ENCODE measurements at places on chromosomes 3 and 15.
A peak's percentile ranks its signal among the peaks of the same experiment; 100 is the strongest.

DNA sequence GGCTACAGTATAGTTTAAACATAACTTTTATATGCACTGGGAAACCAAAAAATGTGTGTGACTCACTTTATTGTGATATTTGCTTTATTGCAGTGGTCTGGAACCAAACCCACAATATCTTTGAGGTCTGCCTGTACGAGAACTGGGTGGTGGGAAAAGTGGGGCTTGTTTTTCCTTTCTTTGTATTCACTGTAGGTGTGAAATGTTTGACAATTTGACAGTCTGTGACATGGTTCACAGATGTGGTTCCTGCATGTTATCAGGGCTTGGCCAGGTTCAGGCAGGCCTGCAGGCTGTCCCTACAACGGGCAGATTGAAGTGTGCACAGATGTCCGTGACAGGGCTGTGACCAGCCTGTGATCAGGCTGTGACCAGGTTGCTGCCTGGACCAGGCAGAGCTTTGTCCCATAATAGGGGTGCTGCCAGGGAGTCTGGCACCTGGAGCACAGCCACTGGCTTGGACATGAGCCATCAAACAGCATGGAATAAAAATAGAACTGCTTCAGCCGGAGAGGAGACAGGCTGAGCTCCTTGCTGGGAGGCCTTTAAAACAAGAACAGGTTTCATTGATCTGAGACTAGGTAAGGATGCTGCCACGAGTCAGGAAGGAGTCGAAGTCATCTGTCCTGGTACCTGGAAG is 61.0 kb downstream of the KLF13 start:
- DNase-seq: no peak

- no peak for DNase-seq
Observed at GRCh38 chr3:146705225-146705624, 100.1 kb upstream of the PLSCR5 start.

DNA sequence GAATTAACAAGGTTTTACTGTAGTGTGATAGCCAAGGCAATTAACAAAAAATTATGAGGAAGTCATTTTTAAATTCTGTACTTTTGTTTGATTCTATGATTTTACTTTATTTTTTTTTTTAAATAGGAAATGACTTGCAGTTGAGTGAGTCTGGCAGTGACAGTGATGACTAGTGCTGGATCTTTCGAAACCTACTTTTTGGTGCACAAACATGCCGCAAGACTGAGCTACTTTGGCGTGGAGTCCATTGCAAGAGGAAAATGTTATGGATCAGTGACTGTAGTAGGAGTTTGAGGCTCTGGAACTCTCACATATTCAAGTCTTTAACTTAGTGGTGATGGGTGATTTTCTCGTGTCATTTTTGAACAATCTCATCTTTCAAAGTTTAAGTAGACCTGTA is 11.6 kb downstream of the EAF1 start:
- no peak for DNase-seq

DNA sequence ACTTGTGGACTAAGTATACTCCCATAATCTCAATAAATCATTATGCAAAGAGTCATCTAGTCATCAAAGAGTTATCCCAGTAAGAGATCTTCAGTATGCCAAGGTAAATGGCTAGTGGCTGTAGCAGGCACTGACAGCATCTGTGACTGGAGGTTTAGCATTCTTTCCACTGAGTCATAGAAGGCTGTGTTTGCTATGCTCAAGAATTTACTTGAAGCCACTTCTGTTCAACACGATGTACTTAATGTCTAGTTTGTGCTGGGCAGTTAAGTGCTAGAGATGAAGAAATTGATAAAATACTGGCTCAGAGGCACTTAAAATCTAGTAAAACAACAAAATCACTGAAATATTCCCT is 13.0 kb downstream of the ZBED2 start:
- DNase-seq: peak; percentile 55

DNA sequence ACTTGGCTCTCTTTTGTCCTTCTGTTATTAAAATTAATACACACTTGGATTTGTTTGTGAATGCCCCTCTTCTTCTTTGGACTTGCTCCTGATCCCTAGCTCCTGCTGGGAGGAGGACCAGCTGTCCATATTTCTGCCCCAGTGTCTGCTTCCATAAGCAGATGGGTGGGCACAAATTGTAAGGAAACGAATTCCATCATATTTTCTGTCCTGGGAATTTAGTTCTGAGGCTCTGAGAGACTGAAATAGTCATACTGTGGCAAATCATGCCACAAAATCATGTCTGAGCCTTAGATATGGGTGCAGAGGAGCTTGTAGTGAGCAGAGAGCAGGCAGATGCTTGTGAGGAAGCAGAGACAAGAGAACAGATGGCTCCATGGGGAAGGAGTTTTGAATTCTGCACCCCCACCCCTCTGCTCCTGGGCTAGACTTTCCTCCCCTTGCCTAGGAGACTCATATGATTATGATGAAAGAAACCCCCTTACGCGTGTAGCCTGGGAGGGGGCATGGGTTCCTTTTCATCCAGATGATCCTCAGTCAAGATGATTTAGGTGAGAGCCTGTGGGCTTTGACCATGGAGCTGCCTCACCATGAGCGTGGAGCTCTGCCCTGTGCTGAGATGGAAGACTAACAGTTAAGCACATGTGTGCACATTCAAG is 50.6 kb downstream of the SV2B start:
- DNase-seq: no peak

- DNase-seq: no peak
Observed at GRCh38 chr3:64974401-64974800, 286.6 kb upstream of the ADAMTS9 start.

DNA sequence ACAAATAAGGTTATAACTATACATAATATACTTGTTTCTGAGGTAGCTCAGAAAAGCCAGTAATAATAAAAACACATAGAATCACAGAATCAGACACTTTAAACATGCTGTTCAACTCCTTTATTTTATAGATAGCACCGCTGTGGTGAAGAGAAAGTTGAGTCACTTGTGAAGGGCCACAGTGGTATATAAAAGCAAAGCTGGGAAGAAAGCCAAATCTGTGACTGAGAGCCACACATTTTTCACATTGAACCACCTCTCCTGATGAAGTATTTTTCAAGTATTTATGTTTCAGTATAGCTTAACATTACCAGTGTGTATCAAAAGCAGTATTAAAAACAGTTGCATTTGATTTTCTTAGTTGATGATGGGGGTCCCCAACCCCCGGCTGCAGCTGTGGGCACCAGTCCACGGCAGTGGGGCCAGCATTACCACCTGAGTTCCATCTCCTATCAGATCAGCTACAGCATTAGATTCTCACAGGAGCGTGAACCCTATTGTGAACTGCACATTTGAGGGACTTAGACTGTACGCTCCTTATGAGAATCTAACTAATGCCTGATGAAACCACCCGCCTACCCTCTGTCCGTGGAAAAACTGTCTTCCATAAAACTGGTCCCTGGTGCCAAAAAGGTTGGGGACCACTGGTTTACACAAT is 46.2 kb downstream of the TBL1XR1 start:
- DNase-seq: peak; percentile 38

DNA sequence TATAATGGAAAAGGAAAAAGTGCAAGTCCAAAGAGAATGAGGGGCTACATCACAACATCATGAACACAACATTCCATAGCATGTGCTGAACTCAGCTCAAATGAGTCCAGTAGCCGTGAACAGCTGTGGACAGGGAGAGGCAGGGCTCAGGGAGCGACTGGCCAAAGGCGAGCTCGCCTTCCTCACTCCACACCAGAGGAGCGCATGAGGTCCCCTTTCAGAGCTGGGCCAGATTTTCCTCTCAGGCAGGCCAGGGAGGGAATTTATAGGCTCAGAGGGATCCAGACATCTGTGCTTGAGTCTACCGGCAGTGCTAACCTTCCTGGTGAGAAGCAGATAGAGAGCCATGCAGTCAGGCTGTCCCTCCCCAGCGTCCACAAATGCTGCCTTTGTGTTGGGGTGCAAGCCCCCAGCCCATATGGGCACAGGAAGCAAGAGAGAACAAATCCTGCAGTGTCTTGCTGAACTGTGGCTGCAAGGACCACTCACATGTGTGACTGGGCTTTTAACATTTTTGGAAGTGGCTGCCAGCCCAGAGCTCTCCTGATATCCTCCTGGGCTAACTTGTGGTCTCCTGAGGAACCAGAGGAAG is 32.5 kb downstream of the ARHGEF3 start:
- peak; percentile 25 for DNase-seq

- DNase-seq: no peak
Observed at GRCh38 chr3:142223282-142223681, 2.1 kb downstream of the GK5 start.

- peak; percentile 54 for DNase-seq
Observed at GRCh38 chr3:8597219-8597853, 47.3 kb downstream of the SSUH2 start.

GRCh38 chr15:40054855-40055575 is 16.0 kb upstream of the SRP14 start:
- DNase-seq: no peak

- no peak for DNase-seq
Observed at GRCh38 chr3:110234831-110235230, 836.8 kb upstream of the NECTIN3 start.

DNA sequence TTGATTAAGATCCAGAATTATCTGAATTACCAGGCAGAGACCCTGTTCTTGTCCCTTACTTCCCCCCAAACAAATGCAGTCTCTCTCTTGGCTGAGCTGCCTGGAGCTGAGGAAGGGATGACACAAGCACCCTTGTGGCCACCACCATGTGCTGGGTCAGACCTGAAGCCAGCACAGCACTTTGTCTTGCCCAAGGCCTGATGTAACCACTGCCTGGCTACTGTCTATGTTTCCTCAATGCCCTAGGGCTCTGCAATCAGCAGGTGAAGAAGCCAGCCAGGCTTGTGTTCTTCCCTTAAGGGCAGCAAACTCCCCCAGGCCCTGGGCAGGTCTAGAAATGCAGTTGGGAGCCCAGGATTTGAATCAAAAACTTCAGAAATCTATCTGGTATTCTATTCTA is 15.8 kb upstream of the CASR start:
- no peak for DNase-seq

DNA sequence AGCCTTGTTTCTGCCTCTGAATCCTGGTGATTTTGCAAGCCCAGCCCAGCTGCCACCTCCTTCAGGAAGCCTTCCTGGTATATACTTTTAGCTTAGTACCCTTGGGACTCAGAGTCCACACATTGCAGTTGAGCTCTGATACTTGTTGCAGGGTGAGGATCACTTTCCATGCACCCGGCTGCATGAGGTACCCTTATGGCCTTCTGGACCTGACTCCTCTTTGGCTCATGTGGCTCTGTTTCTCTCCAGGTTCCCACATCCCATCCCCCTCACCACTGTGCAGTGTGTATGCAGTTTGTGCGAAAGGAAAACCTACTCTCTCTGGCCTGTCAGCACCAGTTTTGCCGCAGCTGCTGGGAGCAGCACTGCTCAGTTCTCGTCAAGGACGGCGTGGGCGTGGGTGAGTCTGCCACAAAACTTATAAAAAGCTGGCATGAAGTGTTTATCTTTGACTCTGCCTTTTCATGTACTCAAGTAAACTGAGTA is 23.1 kb upstream of the P4HTM start:
- DNase-seq: no peak

DNA sequence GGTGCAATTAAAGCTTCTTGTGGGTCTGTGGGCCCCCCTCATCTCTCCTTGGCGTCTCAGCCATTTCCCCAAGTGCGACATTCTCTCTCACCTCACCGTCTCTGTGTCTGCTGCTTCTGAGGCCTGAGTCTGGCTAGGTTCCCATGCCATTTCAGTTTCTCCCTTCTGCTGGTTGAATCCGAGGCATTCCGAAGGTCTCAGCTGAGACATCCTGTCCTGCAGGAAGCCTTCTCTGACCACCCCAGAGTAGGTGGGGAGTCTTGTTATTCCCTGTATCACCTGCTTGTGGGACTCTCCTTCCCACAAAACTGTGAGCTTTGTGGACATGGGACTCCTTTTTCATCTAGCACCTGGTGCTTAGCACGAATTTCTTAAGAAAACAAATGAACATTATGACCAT is 78.3 kb downstream of the ASB7 start:
- DNase-seq: no peak

DNA sequence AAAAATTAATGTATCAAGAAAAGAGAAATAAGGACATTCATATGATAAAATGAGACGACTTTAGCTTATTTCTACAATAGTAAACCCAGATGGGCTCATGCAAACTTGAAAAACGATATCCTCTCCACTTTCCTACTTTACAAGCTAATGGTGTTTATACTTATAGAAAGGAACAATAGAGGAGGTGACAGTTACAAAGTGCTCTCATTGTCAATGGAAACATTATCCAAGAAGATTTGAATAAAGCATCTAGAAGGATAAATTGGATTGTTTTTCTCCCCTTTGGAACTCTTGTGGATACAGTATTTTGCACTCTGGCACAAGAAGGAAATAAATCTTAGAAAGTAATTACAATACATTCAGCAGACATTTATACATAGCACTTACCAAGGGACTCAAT is 20.2 kb upstream of the CCDC66 start:
- no peak for DNase-seq

DNA sequence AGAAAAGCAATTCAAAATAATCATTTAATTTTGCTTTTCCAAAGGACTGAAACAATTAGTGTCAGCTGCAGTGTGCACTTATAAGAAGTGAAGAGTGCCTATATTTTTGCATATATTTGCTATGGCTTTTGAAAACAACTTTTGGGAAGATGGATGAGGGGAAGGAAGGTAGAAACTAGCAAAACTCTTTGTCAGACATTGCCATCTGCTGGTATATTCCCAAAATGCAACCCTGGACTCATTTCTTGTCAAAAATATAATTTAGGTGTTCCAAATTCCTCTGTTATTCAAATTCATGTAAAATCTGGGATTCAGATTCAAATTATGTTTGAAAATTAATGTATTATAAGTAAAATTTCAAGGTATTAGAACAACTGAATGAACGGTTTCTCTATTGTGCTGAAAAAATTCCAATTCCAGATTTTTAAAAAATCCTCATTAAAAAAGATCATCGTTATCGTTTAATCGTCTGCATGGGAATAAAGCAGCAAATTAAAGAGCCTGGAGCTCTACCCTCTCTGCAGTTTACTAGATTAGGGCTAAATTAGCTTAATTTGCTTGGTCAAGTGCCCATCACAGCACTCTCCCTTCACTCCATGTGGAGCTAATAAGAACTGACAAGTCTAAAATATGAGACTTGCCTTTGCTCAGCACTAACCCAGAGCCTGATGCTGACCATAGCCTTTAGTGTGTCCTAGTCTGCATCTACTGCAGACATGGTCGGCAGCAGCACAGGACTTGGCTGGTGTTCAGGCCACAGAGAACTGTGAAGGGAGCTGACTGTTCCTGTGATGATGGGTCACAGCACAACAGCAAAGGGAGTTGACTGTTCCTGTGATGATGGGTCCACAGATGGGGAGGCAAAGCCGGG is 67.9 kb upstream of the MITF start:
- peak; percentile 49 for DNase-seq

DNA sequence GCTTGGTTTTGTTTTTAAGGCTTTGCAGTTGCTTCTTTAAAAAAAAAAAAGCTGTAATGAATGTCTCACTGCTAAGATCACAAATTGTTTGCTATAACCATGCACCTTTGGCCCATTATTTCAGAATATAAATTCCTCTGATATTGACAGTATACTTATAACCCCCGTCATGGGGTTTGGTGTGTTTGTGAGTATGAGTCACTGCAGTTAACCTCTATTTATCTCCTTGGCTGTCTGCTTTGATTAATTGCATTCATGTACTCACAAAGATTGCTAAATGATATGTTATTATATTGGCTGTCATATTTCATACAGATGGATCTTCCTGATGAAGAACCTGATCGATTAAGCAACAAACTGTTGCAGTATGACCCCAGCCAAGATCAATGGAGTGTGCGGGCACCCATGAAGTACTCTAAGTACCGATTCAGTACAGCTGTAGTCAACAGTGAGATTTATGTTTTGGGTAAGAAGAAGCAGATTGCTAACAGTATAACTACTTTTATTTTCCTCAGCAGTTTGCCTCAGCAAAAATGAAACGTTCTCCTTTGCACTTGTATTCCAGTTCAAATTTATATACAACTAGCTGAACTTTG is 14.9 kb downstream of the KBTBD12 start:
- no peak for DNase-seq

- peak; percentile 88 for DNase-seq
Observed at GRCh38 chr15:68479406-68479805, 47.4 kb upstream of the ITGA11 start.

All from umbilical cord (tissue), 2 donors.